ENCODE measurements at places on chromosomes 11 and 22.
A peak's percentile ranks its signal among the peaks of the same experiment; 100 is the strongest.

GRCh38 chr11:75245356-75246005 lies 4.9 kb downstream of the TPBGL start:
- DNase-seq, result peak; percentile 10

DNA sequence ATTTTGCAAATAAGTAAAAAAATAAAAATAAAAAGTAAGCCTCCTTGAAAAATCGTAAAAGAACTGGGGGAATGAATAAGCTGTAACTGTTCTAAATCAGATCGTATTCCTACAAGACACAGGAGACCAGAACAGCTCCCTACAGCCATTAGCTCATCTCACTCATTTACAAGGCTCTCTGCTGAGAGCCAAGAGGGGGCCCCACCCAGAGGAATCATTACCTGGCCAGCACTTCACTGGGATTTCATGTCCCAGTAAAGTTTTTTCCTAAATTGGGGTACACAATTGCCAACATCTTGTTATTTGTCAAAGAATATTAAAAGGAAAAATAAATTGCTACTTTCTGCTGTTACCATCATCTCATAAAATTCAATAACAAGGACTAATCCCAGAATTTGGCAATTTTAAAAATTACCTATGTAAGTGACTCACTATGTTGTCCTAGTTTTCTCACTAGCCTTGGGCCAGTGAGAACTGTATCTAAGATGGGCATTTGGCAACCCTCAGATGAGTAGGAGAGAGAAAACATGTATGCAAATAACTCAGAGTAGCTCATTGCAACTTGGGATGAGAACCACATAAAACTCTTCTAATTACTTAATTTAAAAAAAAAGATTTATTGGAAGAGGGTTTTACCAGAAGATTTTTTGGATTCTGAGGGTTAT lies 18.4 kb upstream of the SMTN start:
- DNase-seq, result no peak

- DNase-seq, result no peak
Measured at GRCh38 chr22:37028692-37029674, 9.4 kb downstream of the MPST start.

GRCh38 chr11:113014262-113015097 lies 53.3 kb downstream of the NCAM1 start:
- DNase-seq, result peak; percentile 53

DNA sequence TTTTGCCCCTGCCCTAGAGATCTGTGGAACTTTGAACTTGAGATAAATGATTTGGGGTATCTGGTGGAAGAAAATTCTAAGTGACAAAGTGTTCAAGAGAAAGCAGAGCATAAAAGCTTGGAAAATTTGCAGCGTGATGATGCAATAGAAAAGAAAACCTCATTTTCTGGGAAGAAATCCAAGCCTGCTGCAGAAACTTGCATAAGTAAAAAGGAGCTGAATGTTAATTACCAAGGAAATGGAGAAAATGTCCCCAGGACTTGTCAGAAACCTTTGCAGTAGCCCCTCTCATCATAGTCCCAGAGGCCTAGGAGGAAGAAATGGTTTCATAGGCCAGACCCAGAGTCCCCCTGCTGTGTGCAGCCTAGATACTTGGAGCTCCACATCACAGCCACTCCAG lies 686.9 kb downstream of the FAM181B start:
- no peak for DNase-seq

DNA sequence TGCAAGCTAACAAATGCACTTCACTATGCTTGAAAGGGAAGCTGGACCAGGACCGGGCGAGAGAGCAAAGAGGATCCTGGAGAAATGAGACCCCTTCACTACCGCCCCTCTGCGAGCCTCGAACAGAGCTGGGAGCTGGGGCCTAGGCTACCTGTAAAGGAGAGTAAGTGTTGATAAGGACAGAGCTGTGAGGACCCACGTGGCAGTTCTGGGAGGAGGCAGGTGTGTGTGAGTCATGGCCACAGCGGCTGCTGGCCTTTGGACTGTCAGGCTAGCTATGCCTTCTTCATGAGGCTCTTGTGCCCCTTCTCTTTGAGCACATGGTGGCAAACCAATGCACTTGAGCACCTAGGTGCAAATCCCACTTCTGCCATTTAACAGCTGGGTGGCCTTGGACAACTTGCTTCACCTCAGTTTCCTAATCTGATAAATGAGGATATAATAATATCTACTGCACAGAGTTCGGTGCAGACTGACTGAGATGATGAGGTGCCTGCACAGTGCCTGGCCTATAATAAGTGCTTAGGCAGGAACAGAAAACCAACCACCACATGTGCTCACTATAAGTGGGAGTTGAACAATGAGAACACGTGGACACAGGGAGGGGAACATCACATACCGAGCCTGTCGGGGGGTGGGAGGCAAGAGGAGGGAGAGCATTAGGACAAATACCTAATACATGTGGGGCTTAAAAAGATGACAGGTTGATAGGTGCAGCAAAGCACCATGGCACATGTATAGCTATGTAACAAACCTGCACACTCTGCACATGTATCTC lies 35.3 kb upstream of the KCNJ11 start:
- DNase-seq, result no peak

- DNase-seq, result no peak
Measured at GRCh38 chr11:72576243-72576595, 98.0 kb downstream of the PDE2A start.

- DNase-seq, result no peak
Measured at GRCh38 chr11:18768472-18768901, 23.1 kb downstream of the PTPN5 start.

GRCh38 chr11:124627546-124627945 lies 4.9 kb downstream of the TBRG1 start:
- no peak for DNase-seq

All from WERI-Rb-1 (cell line).